NCI-H1092 treated with DMSO at 0.1 percent for 48 hours (cell line): ENCODE measurements at places on chromosomes 5 and 9.

GRCh38 chr9:127203681-127204327, 60.8 kb upstream of the GARNL3 start:
- no peak for DNase-seq

DNA sequence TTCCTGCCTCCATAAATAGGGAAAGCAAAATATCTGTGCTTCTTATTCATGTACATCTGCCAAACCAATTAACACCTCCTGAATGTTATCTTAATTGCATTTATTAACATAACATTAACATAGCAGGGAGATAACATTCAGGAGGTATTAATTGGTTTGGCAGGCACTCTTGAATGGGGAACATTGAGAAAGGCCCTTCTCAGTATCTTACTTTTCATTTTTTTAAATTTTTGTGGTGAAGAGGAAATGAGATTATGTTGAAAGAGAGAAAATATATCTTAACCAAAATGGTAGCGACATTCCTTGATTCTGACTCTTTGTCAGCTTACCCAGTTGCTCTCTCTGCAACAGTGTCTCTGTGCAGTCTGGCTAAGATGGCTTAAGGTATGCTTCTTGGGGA, 100.4 kb upstream of the TLE1 start:
- no peak for DNase-seq

- no peak for DNase-seq
Observed at GRCh38 chr5:75185763-75186162, 50.9 kb downstream of the ANKRD31 start.

DNA sequence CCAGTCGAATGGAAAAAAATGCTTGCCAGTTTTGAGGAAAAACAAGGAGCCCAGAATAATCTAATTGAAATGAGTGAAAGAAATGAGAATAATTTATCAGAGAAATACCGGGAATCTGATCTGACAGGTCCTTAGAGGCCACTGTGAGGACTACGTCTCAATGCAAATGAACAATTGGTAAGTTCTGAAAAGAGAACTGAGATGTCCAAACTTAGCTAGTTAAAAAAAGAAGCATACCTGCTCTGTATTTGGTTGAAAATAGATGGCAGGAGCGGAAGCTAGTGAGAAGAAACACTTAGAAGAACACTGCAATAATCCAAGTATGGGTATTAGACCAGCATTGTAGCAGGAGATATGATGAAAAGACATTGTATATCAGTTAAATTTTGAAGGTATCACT, 161.2 kb downstream of the CDH9 start:
- no peak for DNase-seq

GRCh38 chr9:131271506-131271931, 4.8 kb downstream of the FAM78A start:
- DNase-seq, result no peak

- DNase-seq, result no peak
Observed at GRCh38 chr9:19410594-19410993, 1.8 kb downstream of the ACER2 start.

DNA sequence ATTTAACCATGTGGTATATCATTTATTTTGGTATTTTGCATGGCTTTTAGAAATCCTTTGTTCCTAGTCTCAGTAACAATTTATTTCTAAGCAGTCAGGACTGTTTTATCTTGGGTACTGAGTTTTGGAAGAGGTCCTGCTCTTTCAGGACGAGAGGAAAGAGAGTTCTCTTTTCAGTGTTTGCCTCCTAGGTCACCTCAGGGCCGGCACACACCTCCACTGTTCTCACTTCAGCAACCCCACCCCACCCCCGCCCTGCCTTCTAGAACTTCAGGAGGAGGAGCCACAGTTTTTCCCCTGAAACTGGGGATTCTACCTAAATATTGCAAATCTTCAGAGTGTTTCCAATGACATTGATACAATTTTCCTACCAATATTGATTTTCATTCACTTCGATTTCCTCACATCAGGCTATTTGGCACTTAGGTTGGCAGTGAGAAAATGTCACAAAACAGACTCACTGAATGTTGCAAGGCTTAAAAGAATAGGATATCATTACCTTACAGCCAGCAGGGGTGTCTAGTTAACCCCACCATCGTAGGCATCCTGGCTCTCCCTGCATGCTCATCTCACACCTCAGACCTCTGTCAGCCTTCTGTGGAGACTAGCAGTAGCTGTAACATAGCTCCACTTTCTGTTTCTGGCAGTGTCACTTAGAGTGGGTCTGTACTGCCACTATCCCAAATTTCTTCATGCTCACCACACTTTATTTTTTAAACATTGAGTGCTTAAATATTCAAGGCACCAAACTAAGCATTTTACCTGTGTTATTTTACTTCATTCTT, 5.4 kb downstream of the IGIP start:
- DNase-seq, result no peak

DNA sequence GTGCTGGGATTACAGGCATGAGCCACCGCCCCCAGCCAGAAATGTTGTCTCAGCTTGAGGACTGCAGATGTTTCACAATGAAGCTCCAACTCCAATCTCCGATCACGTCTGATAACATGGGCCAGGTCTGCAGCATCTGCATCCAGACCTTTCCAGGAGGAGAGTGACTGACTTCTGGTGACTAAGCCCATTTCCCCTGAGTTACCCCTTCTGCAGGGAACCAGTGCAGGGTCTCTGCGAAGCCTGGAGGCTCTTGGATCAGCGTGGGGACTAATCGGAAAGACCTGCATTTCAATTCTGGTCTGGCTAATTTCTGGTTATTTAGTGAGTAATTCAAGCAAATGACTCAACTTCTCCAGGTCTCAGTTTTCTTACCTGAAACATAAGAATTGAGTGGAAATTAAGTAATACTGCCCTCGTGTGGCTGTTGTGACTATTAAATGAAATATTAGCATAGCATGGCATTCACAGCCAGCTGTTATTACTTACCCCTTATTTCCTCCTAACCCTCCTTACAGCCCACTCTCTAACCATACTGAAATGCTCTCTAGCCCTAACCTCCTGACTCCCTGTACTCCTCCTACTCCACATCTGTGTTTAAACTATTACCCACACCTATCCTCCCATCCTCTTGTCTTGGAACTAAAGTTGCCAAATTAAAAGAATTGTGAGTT, 2.2 kb upstream of the GNPDA1 start:
- peak; percentile 31 for DNase-seq

- DNase-seq, result no peak
Observed at GRCh38 chr5:112013660-112014059, 256.7 kb upstream of the NREP start.

- DNase-seq, result no peak
Observed at GRCh38 chr5:131482617-131483016, 152.4 kb downstream of the RAPGEF6 start.

DNA sequence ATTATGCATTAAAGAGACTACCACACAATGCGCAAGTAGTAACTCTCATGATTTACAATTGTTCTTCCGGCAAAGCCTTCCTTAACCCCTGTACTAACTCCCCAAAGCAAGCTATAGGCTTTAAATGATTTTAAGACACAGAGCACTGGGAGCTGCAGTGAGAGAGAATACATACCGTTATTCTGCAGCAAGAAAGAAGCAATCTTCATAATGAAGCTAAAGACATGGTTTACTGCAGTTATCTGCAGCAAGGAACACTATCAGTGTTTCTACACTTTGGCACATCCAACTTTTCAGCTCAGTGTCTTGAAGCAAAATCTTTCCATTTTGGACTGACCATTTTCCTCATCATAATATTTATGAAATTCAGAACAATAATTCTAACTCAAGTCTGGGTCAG, 61.0 kb downstream of the ZFR start:
- no peak for DNase-seq

DNA sequence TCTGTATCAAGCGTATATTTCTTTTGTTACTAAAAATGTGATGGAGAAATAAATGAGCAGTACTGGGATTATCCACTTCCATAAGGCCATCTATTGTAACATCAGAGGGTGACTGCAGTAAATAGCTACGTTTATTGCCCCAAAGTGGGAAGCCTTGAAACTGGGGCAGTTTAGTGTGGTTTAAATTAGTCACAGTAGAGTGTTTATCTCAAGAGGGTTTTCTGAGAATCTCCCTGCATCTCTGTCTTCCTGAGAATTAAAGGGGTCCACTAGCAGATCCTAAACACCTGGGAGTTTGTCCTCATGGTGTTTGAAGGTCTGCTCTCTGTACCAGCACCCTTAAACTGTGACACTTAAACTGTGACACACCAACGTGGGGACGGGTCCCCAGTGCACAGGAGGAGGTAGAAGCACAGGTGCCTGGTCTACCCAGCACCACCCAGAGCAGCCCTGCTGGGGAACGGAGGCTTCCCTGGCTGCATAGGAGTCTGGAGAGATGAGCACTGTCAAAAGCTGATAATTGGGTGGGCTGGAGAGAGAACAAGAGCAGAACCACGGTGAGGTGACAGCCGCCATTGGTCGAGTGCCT, 25.2 kb downstream of the PRRC2B start:
- DNase-seq, result no peak

- no peak for DNase-seq
Observed at GRCh38 chr9:8821910-8822666, 1022.5 kb upstream of the DMAC1 start.

DNA sequence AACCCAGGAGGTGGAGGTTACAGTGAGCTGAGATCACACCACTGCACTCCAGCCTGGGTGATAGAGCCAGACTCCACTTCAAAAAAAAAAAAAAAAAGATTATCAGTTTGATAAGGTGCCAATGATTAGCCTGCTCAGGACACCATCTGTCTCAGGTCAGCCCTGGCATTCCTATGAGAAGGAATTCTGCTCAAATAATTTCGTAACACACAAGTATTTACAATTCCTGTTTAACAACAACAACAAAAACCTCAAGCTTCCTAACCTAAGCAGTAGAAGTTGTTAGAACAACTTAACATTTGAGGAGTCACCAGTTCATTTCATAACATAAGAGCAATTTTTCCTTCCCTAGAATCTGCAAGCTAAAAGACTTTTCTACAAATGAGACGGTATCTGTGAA, 85.0 kb downstream of the LHFPL2 start:
- DNase-seq, result no peak

GRCh38 chr9:26954050-26954508, 2.1 kb upstream of the IFT74 start:
- no peak for DNase-seq

GRCh38 chr5:96548905-96549304, 113.3 kb upstream of the CAST start:
- DNase-seq, result no peak

DNA sequence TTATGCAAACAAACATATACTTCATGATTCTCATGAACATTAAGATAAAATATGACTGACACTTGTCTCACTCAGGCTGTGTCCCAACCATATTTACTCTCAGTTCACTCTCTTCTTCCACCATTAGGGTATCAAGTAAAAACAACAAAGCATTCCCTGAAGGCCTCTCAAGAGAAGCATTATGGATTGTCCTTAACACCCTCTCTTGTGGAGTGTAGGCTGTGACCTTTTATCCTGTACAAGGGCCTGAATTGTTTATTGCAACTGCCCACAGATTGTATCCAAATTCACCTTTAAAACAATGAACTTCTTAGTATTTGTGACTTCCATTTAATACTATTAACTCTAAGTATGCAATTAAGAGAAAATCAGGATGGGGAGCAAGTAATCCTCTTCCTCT, 78.1 kb downstream of the RICTOR start:
- DNase-seq, result no peak

- DNase-seq, result peak; percentile 92
Observed at GRCh38 chr5:68534131-68534940, 318.8 kb downstream of the PIK3R1 start.

- no peak for DNase-seq
Observed at GRCh38 chr5:146794326-146795029, 84.1 kb downstream of the PPP2R2B start.

GRCh38 chr5:113379936-113380806, 54.6 kb downstream of the TSSK1B start:
- no peak for DNase-seq

DNA sequence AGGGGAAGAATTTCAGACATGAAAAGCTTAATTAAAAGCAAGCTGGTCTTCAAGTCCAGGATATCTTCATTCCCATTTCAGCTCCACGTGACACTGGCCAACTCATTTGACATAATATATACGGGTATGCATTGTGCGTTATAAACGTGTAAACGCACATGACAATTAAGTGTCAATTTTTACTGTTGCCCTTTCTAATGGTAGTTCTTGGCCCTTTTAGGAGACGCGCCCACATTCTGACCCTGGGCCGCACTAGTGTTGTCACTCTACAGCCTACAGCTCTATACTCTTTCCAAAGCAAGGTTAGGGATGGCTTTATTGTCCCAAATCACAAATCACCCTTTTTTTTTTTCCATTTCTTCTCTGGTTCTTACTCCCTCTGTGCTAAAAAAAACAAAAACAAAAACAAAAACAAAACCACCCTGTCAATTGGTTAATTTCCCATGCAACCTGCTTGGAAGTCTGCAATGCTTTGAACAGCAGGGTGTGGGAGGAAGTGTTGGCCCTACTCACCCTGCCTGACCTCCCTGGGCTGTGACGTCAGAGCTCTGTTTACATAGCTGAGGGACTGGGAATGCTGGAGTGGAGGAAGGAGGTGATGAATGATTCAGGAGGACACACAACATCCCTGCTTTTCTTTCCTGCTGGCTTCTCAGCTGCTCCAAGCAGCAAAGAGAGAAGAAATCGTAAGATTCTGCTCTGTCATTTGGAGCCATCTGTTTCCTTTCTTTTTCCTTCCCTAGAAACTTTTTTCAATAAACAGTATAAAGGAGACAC, 19.3 kb downstream of the RFK start:
- no peak for DNase-seq

- no peak for DNase-seq
Observed at GRCh38 chr9:121720311-121721057, 69.0 kb downstream of the DAB2IP start.

GRCh38 chr9:77851882-77852595, 179.6 kb downstream of the GNAQ start:
- DNase-seq, result peak; percentile 35

DNA sequence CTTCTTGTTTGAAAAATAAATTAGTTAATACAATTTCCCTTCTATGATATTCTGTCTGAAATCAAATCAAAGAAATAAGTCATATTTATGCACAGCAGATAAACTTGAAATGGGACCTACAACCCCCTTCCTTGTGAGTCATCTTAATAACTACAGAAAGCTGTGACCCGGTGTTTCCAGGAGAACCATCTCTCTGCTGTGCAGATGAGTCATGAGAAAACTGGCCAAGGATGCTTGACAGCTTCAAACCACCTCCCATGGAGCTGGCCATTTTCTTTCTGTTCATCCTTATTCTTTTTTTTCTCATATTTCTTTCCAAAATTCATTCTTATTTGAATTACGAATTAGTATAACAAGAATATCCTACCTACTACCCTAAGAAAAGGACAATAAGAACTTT, 43.4 kb upstream of the NR4A3 start:
- DNase-seq, result no peak

DNA sequence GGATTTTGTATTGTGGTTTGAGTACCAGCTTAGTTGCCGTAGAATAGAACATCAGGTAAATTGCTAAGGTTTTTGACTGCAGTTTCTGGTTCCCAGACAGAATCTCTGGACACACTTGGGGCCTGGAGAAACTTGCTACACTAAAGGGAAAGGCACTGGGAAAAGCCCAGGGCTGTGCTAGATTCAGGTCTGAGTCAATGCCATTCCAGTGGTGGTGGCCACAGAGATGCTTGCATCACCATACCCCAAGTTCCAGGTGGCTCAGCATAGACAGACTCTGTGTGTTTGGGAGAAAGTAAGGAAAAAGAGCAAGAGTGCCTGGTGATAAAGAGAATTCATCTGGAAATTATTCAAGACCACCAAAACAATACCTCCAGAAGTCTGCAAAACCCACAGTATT, 120.6 kb downstream of the HMHB1 start:
- DNase-seq, result no peak
